ENCODE measurements at places on chromosomes 7 and 10.

- no peak for DNase-seq
These were observed 238.1 kb downstream of the HPSE2 start for GRCh38 chr10:98997596-98997995.

DNA sequence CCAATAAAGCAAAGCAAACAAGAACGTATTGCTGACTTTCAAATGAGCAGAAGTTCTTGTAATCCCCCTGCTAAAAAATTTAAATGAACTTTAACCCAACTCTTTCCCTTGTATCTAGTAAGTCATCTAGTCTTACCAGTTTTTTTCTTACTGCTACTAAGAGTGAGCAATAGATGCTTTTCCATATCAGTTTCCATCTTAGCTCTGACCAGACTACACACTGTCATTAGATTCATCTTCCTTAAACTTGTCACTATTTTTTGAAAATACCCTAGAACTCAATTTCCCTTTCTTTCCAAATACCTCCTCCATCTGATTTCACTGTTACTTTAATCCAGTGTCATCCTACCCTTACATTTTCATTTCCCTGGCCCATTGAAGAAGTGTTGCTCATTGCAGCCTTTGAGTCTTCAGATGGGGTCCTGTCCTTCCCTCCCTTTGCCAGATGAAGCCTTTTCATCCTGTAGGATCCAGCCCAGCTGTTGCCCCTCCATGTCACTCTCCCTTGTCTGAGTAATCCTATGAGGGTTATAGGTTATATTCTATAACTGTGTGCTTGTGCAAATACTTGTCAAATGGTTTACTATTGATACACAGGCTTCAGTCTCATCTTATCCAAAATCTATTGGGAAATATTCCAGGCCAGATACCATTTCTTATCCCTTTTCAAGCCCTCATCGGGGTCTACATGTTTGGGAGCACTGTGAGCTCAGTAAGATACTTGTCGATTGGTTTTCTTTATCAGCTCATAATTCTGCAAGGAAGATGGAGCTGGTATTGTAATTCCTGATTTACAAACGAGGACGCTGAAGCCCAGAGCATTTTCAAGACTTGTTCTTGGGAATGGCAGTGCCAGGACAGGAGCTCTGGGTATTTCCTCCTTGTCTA is 51.5 kb upstream of the ITGB1 start:
- no peak for DNase-seq

DNA sequence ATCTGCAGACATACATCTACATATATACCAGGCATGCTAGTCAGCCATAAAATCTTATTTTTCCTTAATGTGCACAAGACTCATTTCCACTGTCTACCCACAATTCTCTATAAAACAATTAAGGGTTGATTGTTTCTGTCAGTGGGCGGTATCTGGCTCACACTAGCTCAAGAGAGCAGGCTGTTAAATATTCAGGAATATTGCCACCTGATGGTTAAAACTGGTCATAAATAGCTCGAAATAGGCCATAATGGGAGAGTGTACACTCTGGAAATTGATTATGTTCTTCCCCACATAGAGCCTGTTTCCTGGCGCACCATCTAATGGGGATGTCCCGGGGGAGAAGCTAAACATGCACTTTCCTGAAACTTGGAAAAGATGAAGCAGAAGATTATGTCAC is 620.6 kb upstream of the ANKRD30A start:
- DNase-seq, result no peak

DNA sequence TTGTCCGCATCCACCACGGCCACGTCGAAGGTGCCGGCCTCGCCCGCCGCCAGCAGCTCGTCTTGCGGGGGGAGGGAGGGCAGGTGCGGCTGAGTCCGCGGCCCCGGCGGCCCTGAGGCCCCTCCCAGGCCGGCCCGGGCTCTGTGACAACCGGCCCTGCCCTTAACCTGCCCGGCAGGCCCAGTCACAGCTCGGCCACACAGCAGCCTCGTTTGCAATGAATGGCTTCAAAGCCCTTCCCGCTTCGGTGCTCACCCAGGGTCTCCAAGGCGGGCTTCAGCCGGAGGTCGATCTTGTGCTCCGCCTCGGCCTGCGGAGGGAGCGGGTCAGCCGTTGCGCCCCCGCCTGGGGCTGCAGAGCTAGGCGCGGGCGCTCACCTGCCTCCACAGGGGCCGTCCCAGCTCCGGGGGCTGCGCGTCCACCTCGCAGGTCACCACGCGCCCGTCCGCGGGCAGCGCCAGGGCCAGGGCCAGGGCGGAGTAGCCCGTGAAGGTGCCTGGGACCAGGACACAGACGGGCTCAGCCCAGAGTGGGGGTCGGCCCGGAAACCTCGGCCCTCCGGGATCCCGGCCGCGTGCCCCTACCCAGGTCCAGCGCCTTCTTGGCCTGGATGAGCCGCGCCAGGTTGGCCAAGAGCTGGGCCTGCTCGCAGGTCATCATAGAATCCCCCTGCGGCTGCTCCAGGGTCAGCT is 928 bp downstream of the COMTD1 start:
- no peak for DNase-seq

DNA sequence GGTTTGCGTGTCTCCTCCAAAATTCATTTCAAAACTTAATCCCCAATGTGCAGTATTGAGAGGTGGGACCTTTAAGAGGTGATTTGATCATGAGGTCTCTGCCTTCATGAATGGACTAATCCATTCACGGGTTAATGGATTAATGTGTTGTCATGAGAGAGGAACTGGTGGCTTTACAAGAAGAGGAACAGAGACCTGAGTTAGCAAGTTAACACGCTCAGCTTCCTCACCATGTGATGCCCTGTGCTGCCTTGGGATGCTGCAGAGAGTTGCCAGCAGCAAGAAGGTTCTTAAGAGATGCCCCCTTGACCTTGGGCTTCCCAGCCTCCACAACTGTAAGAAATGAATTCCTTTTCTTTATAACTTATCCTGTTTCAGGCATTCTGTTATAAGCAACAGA is 3.7 kb upstream of the TCTN3 start:
- no peak for DNase-seq

DNA sequence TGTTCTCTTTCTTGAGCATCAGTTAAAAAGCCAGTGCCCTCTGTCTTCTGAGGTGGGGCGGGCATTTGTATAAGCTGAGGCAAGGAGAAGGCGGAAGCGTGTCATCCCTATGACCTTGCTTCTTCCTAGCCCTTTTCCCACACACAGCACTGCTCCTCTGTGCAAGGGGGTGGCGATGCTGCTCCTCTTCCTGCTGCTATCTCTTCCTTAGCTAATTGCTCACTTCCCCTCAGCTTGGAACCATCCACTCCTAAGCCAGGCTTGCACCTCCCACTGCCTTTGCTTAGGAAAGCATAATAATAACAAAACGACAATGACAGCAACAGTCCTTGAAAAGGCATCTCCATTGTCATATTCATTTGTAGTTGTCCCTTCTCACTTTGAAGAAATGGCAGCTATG is 366.9 kb downstream of the PHTF2 start:
- no peak for DNase-seq

- no peak for DNase-seq
These were observed 65.4 kb upstream of the TNS3 start for GRCh38 chr7:47647181-47647917.

DNA sequence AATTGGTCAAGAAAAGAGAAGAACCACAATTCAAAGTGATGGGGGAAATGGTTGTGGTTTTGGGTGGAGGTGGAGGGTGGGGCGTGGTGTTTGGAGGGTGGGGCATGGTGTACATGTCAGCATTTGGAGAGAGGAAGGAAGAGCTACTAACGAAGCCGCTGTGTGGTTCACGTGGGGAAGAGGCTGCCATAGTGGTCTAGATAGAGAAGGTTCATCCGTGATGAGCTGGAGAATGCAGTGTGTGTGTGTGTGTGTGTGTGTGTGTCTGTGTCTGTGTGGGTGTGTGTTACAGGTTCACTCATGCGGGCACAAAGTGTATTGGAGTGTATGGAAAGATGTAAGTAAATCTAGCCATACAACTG is 6.1 kb upstream of the VCL start:
- DNase-seq, result peak; percentile 55

DNA sequence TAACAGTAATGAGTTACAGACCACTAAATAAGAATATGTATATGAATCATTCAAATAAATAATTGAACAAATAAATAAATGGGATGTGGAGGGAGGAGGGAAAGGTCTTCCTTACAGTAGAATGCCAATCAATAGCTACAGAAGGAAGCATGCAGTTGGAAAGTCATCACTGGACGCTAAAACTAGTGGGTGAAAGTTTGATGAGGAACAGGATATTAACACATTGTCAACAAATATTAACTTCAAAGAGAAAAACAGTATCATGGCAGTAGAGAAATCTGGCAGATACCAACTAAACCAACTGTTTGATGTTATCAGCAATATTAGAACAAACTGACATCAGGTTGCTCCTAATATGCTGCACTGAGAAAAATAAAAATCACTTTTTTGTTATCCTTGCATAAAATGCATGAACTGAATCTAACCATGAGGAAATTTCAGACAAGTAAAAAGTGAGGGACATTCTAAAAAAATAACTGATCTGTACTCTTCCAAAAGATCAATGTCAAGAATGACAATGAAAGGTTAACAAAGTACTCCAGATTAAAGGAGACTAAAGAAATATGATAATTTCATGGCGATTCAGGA is 94.1 kb downstream of the ZFAND4 start:
- DNase-seq, result no peak

GRCh38 chr10:114623661-114624294 is 34.3 kb downstream of the ABLIM1 start:
- DNase-seq, result no peak

GRCh38 chr7:50466815-50467585 is 16.9 kb upstream of the FIGNL1 start:
- no peak for DNase-seq

- DNase-seq, result no peak
These were observed 14.4 kb downstream of the TAS2R41 start for GRCh38 chr7:143492043-143492471.

DNA sequence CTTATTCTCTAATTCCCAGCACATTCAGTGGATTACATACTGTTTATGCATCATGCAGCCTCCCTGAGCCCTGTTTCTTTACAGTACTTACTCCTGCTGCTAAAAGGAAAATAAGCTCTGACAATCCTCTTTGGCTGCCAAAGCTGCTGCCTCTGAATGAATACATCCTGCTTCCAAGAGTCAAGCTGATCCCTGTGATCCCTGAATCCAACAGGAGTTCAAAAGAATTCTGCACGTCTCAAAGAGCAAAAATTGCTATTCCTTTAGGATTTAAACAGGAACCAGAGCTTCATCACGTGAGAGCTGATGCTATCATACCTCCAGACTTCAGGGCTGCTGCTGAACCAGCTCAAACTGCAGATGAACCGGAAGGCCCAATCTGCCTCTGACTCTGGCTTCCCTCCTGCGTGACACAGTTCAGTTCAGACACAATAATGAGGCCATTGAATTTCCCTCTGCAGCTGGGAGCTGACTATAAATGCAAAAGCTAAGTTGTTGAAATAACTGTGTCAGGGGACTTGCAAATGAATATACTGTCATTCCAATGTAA is 851.0 kb upstream of the PHF14 start:
- DNase-seq, result no peak

GRCh38 chr7:100543586-100543985 is 4.6 kb downstream of the AGFG2 start:
- DNase-seq, result no peak

- no peak for DNase-seq
These were observed 51.4 kb downstream of the NPS start for GRCh38 chr10:127600479-127600878.

DNA sequence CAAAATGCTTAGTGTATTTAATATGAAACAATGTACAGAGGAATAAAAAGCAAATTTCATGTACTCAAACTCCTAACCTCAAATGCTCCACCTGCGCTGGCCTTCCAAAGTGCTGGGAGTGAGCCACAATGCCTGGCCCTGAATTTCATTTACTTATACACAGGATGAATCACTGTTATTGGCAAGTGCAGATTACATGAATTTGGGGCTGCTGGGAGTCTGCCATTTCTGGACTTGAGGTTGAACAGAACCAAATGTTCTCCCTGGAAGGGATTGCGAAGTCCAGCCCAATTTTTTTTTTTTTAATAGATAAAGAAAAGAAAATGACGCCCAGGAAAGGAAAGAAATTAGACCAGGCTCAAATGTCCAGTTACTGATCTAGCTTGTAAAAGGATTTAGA is 6.8 kb upstream of the CSTF2T start:
- no peak for DNase-seq

DNA sequence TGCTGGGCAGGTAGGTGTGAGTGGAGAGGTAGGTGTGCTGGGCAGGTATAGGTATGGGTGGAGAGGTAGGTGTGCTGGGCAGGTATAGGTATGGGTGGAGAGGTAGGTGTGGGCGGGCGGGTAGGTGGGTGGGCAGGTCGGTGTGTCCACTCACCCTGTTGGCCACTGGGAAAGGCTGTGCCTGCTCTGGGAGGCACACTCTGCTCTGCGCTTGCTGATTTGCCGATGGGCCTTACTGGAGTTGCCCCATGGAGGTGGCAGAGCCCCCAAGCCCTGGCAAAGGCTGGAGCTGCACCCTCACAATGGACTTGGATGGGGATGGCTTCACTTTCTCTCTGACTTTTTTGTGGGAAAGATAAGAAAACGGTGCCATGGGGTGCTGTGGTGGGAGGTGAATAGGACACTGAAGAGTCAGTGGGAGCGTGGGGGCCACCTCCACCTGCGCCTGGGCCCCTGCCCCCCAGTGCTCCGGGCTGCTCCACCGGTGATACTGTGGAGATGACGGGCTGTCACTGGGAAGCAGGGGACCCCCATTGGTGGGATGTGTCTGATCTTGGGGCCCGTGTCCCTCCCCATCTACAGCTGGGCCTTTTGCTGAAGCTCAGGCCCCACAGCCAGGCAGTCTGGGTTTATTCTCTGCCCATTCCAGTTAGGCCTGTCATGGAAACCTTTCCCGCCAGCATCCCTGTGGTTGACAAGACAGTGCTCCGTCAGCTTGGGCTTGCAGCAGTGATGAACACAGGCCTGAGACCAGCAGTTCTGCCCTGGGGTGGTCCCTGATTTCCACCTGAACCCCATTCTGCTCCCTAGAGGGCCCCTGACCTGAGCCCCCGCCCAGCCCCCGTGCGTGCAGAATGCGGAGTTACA is 75.0 kb downstream of the NKX6-2 start:
- no peak for DNase-seq

DNA sequence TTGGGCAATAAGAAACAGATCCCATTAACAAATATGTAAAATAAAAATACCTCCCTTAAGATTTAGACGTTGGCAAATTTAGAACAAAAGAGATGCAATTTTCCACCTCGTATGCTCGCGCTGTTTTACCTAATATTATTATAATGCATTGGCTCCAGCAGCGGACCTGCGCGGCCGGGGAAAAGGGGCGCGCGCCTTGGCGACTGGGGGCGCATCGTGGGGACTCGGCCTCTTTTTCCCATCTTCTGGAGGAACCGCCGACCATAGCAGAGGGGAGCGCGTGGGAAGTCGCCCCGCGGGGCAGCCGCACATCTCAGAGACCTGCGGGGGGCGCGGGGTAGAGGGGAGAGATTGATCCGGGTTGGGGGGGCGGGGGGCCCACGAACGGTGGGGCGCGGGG is 139.4 kb upstream of the MKI67 start:
- DNase-seq, result no peak

GRCh38 chr10:118036281-118036875 is 10.4 kb downstream of the RAB11FIP2 start:
- DNase-seq, result no peak
